Astrocyte of the spinal cord (primary cell): ENCODE measurements at places on chromosomes 1 and 21.
A peak's percentile ranks its signal among the peaks of the same experiment; 100 is the strongest.

DNA sequence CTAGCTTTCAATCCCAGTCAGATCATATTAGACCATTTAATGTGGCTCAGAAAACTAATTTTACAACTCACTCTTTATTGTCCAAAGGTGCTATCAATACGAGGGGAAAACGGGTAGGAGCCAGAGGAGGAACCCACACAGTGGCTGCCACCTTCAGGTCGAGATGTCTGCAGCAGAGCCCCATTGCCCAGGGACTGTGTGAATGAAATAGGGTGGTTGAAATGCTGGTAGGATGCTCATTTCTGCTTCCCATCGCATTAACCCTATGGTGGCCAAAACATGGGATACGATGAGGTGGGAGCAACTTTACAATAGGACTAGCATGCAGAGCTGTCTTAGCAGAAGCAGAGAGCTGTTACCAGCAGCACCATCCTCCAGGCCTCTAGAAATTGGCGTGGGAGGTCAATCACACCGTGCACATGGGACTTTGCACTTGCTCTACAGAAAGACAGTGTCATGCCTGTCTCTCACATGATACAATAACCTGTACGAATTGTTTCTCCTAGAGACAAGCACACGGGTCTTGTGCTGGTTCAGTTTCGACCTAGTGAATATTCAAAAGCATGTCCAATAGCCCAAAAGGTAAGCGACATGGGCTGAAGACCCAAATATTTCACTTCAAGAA is 69.5 kb upstream of the DESI2 start:
- DNase-seq: no peak

DNA sequence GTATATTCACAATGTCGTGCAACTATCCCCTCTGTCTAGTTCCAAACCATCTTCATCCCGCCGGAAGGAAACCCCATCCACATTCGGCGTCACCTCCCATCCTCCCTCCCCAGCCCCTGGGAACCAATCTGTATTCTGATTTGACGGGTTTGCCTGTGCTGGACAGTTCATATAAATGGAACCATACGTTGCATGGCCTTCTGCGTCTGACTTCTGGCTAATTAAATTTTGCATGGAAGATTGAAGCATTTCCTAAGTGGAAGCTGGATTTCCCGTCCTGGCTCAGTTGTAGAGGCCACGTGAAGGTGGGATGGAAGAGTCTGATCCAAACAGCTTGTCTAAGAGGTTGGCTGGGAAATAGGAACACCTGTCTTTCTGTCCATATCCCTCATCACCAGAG is 14.6 kb downstream of the SPSB1 start:
- DNase-seq: no peak

GRCh38 chr1:219067350-219067712 is 106.3 kb upstream of the LYPLAL1 start:
- DNase-seq: no peak

GRCh38 chr1:153058154-153058553 is 842 bp upstream of the SPRR2A start:
- no peak for DNase-seq

- no peak for DNase-seq
These were observed 156.8 kb downstream of the FASLG start for GRCh38 chr1:172815740-172816139.

DNA sequence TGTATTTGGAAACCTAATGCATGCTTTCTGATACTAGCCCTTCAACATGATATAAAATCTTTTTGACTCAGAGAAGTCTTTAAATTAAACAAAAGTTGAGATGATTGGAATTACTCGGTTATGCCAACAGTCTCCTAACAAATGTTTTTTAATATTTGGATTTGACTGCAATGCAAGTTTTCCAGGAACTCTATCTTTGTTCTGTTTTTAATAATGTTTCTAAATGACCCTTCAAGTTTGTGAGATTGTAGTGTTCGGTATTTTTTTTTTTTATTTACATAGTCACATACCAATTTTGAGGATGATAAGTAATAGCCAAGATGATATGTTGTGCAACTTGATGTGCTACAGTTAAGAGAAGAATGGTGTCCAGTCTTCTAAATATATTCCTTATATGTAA is 258.0 kb downstream of the FMN2 start:
- no peak for DNase-seq

GRCh38 chr1:216535059-216535458 is 111.8 kb upstream of the USH2A start:
- DNase-seq: no peak

DNA sequence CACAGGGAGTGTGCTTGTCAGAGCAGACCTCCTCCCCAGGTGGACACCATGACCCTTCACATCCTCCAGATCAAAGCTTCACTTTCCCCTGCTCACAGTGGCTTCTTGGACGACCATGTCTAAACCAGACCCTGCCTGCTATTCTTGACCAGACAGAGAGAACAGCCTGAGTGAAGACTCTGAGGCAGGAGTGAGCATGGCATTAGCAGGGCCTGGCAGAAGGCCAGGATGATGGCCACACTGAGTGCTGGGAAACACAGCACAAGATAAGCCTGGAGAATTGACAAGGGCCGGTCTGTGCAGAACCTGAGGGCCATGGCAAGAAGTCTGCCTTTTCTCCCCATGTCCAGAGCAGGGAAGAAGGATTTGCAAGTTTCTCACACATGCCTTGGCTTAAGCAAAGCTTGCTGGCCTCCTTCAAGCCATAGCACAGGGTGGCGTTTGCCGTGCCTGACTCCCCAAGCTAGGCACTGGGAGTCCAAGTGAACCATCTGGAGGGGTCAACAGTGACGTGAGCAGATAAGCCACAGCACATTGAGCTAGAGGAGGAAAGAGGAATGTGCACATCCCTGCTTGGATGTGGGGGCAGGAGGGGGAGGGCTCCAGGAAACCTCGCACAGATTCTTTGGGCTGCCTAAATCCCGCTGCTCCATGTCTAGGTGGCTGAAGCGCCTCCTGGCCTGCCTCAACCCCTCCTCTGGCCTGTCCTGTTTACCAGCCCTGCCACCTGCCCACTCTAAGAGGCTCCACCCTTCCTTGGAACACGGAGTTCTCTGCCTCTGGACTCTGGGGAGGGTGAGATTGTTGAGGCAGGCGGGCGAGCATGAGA is 87.1 kb downstream of the CD58 start:
- no peak for DNase-seq

DNA sequence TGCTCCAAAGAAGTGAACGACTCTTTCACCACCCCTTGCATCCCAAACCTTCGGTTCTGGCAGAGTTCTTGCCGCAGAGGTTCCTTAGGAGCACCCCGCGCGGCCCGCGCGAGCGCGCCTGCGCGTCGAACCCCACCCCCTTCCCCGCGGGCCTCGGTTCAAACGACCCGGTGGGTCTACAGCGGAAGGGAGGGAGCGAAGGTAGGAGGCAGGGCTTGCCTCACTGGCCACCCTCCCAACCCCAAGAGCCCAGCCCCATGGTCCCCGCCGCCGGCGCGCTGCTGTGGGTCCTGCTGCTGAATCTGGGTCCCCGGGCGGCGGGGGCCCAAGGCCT is at the start of gene C1orf56:
TSS of gene C1orf56 (plus strand) at position 161 of the 334 bp plus-strand sequence. CDS start at position 258, 97 bp downstream.
- DNase-seq: peak; percentile 75

- DNase-seq: peak; percentile 9
These were observed 54.9 kb downstream of the DMRTA2 start for GRCh38 chr1:50368179-50369007.

- peak; percentile 34 for DNase-seq
These were observed 402.5 kb downstream of the PTPRC start for GRCh38 chr1:199041173-199041914.

- no peak for DNase-seq
These were observed 185.0 kb downstream of the DNAH14 start for GRCh38 chr1:225114354-225114990.
